ENCODE measurements at places on chromosomes 5 and 9.

- no peak for DNase-seq
These were observed 27.4 kb downstream of the ATPSCKMT start for GRCh38 chr5:10222326-10222725.

DNA sequence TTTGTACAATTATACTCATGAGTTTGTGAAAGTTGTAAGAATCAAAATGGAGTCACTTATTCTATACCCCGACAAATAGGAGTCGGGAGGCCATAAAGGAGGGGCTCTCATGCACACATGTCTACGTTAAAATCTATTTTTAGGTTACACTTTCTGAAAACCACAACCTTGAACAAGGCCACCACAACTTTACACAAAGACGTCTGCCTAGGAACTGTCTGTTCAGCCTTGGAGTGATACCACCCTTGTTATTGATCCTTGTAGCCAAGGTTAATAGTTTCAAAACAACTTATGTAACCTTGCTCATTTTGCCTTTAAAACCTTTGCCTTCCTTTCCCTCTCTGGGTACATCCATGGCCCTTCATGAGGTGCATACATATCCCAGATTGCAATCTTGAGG lies 4.1 kb upstream of the NDFIP1 start:
- DNase-seq = no peak

- DNase-seq = no peak
These were observed 10.2 kb upstream of the IL12B start for GRCh38 chr5:159340511-159340910.

GRCh38 chr5:6718161-6718681 lies 5.0 kb downstream of the TENT4A start:
- DNase-seq = no peak

GRCh38 chr9:131260751-131261452 lies 15.4 kb downstream of the FAM78A start:
- no peak for DNase-seq

GRCh38 chr9:70120834-70121510 lies 77.3 kb downstream of the MAMDC2 start:
- DNase-seq = no peak

- DNase-seq = no peak
These were observed 989.6 kb upstream of the ARRDC3 start for GRCh38 chr5:92372766-92373165.

DNA sequence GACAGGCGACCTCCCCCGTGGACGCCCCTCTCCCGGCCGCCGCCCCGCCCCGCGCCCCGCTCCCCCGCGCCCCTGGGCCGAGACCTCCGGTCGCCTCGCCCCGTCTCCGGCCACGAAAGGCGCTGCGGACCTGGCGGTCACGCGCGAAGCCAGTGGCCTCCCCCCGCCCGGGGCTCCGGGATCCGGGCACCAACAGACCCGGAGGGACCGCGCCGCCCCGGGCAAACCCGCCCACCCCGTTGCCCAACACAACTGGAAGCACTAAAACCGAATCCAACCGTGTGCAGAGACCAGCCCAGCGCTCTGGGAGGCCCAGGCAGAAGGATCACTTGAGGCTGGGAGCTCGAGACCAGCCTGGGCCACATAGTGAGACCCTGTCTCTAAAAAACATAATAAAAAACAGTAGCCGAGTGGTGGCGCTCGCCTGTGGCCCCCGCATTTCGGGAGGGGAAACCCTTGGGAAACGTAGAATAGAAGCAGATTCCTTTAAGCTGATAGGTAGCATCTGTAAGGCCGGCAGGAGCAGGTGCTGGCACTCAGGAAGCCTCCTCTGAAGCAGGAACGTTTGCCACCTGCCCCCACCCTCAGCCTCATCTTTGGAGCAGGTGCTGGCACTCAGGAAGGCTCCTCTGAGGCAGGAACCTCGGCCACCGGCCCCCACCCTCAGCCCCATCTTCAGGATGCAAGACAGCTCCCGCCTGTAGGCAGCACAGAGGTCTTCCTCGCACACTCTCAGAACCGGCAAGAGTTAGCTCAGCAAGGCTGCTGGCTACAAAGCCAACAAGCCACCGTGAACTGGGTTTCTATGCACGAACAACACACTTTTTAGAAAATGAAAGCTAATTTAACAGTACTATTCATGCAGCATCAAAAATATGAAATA lies 4.6 kb upstream of the SLC9A3 start:
- DNase-seq = no peak

DNA sequence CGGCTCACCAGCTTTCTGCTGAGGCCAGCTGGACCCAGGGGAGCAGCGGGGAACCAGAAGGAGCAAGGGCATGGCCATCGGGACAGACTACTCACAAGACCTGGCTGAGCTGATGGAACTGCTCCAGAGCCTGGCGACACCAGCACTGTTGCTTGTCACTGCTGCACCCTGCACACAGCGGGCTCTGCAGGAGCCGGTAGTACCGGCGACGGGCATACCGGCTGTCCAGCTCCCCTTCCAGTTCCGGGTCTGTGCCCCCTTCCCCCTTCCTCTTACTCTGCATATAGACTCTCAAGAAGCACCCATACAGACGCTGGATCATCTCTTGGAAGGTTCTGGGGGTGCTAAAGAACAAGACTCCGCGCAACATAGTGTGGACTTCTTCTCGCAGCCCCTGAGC lies 974 bp downstream of the ANAPC2 start:
- DNase-seq = no peak

- DNase-seq = no peak
These were observed 181.8 kb downstream of the HSPA4 start for GRCh38 chr5:133233616-133234015.

DNA sequence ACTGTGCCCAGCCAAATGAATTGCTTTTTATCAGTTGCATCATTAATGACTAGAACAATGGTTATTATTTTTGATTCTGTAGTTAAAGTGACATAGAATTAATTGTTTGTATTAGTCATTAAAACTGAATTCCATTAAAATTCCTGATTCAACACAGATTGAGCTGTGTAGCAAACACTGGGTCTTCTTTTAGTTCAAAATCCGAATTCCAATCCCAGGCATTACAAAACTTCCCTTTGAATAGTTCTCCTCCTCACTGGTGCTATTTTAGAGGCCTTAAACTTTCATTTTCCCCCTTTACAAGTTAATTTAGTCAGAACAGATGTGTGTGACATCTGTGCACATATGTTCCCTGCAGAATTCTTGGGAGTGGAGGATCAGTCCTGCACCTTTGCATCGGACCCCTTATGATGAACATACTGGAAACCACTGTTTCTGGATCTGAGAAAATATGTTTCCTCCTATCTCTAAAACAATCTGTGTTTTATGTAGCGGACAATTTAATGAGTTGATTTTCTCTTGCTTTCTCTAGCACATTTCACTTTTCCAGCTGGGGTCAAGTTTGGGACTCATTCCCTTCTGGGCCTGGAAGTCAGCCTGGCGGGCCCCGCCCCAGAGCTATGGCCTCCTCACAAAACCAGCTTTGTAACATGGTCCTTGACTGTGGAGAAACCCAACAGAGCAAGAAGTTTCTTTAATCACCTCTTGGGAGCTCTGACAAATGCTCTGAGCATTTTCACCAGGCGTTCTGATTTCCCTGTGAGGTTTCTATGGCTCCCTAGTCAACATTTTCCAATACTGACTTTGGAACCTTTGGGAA lies 87.9 kb upstream of the MAMDC2 start:
- DNase-seq = no peak

- no peak for DNase-seq
These were observed 106.7 kb upstream of the PTPN3 start for GRCh38 chr9:109604781-109605180.

DNA sequence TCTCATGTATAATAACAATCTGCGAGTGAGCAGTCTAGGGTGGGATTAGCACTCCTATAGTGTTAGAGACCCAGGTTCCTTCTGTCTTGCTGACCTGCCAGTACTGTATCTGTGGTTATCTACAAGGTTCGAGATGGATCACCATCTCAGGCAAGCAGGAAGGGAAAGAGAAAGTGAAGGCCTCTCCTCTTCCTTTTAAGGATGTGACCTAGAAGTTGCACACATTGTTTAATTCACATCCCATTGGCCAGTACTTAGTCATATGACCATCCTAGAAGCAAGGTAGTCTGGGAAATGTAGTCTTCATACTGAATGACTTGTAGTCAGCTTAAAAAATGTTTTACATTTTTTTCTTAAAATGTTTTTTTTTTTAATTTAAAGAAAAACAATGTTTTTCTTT lies 168.6 kb downstream of the CARTPT start:
- no peak for DNase-seq

DNA sequence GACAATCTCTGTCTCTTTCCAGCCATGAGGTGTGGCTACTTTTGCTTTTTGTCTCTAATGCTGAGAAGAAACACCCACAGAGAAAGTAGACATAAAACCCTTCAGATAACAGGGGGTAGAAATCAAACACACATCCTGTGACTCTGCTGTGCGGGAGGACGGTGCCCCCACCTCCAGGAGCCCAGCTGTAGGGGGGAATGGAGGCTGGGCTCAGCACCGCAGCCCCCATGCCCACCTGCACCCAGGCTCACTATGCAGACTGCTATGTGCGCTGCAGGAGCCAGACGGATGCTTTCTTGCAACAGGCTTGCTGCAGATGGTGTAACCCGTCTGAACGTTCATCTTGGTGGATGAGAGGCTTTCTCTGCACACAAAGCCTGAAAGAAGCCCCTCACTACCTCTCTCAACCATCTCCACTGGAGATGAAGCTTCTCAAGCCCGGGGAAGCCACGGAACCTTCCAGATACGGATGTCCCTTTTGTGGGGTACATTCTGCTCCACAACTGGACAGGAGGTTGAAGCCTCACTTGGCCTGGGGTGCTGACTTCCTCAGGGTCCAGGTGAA lies 207.2 kb downstream of the GADD45G start:
- no peak for DNase-seq

- DNase-seq = no peak
These were observed 86.9 kb upstream of the SIMC1 start for GRCh38 chr5:176151281-176151680.

GRCh38 chr5:158809310-158809850 lies 290.3 kb downstream of the EBF1 start:
- DNase-seq = no peak

- DNase-seq = peak; percentile 32
These were observed 1055.5 kb upstream of the DMAC1 start for GRCh38 chr9:8855046-8855445.

GRCh38 chr5:23466401-23466912 lies 41.0 kb upstream of the PRDM9 start:
- no peak for DNase-seq

- DNase-seq = no peak
These were observed 25.1 kb downstream of the PAEP start for GRCh38 chr9:135586601-135587109.

GRCh38 chr5:43037636-43038495 lies 2.3 kb downstream of the ANXA2R start:
- no peak for DNase-seq

DNA sequence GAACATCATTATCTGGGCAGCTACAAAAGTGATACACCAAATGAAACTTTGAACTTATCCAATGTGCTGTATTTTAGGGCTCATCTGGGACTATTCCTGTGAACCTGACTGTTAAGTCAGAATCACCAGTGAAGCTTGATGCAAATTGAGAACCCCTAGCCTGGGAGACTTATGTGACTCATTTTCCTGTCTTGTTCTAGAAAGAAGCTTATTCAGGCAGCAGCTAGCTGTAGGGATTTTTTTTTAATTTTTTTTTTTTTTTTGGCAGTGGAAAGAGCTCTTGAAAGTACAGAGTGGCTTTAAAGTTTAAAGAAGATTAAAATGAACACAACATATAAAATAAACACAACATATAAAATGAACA lies 81.1 kb upstream of the TNFAIP8 start:
- DNase-seq = no peak

- DNase-seq = no peak
These were observed 291.2 kb downstream of the AOPEP start for GRCh38 chr9:95017661-95018060.

GRCh38 chr5:94856257-94856800 lies 237.9 kb downstream of the SLF1 start:
- peak; percentile 40 for DNase-seq

- no peak for DNase-seq
These were observed 802 bp downstream of the CCDC107 start for GRCh38 chr9:35658968-35659220.

DNA sequence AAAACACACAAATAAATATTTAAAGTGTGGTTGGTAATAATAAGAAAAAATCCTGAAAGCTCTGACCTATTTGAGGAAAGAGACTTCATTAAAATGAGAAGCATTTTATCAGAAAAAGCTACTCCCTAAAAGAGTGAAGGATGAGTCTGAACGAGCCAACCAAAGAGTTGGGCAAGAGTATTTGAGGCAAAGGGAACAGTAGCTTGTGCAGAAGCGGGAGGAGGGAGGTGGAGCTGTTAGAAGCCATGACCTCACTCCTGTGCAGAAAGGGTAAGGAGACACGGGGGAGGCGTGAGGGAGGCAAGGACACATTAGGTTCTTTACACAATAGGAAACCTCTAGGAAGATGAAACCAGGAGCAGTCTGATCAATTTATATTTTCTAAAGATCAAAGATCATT lies 29.4 kb downstream of the SH3RF2 start:
- peak; percentile 32 for DNase-seq

GRCh38 chr9:130707225-130707976 lies 13.8 kb downstream of the EXOSC2 start:
- peak; percentile 52 for DNase-seq

- no peak for DNase-seq
These were observed 28.4 kb downstream of the PSAT1 start for GRCh38 chr9:78325343-78325742.

- no peak for DNase-seq
These were observed 92.4 kb upstream of the NR3C1 start for GRCh38 chr5:143495821-143496275.

GRCh38 chr5:172664681-172665541 lies 23.8 kb downstream of the NEURL1B start:
- no peak for DNase-seq

GRCh38 chr9:61668846-61669245 lies 479.0 kb downstream of the SPATA31A7 start:
- DNase-seq = no peak

DNA sequence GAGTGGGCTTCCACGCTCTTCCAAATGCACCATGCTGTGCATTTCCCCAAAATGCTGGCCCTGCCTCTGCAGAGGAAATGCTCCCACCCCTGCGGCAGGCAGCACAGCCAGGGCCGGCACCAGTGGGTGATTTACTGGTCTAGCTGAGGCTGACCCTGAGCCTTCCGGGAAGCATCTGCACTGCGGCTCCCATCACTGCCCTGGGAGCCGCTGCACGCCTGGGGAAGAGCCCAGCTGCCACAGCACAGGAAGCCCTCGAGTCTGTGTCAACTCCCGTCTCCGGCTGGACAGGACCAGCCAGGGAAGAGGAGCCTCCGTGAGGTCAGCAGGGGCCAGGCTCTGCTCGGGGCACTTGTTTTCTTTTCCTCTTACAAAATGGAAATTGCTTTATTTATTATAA lies 25.1 kb upstream of the EEIG1 start:
- no peak for DNase-seq

- no peak for DNase-seq
These were observed 61.0 kb downstream of the APBA1 start for GRCh38 chr9:69611221-69611620.

- no peak for DNase-seq
These were observed 311.6 kb upstream of the NREP start for GRCh38 chr5:112068593-112068992.

GRCh38 chr5:36950586-36951457 lies 74.3 kb downstream of the NIPBL start:
- DNase-seq = no peak

Data from NCI-H748 treated with DMSO at 0.1 percent for 48 hours (cell line).